ENCODE measurements at places on chromosomes 12 and 14. TPM values are rescaled to one million over a fixed set of nuclear protein-coding genes. Genes with fewer than 3 reads are reported as not detected.
A peak's percentile ranks its signal among the peaks of the same experiment; 100 is the strongest.

DNA sequence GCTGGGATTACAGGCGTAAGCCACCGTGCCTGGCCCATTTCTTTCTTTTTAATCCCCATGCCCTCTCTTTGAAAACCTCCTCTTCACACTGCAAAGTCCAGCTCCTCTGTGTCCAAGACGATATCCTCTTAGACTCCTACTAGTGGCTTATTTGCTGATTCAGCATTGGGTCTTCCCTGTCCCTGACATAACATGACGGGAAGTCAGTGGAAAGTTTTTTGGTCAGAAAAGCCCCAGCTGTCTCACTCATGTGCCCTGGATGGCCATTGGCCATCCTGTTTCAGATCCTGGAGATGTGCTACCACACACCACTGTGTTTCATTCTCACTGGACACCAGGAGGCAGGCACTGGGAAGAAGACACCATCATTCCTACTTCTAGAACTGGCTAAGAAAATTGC lies 102.6 kb upstream of the MED13L start:
- DNase-seq = no peak

GRCh38 chr12:51082561-51083125 lies 753 bp downstream of the CSRNP2 start:
- DNase-seq = peak; percentile 42

Gene TRPV4
- total RNA-seq = 4.1 TPM

DNA sequence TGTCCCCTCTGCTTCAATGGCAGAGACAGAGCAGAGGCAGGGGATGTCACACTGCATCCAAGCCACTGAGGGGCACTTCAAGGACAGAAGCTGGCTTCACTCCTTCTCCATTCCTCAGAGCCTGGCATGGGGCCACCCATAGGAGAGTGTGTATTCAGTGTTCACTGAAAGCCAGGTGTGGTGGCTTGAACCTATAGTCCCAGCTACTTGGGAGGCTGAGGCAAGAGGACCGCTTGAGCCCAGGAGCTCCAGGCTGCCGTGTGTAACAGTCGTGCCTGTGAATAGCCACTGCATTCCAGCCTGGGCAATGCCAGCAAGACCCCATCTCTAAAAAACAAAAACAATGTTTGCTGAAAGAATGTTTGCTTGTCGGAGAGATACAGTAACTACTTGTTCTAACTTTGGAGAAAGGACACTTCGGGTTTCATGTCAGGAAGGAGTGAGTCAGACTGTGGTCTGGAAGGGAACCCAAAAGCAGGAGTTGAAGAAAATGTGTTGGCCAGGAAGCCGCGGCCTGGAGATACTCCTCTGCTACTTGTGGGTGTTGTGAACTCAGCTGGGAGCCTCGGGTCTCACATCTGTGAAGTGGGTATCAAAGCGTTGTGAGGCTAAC lies 43.4 kb downstream of the ELK3 start:
- no peak for DNase-seq

DNA sequence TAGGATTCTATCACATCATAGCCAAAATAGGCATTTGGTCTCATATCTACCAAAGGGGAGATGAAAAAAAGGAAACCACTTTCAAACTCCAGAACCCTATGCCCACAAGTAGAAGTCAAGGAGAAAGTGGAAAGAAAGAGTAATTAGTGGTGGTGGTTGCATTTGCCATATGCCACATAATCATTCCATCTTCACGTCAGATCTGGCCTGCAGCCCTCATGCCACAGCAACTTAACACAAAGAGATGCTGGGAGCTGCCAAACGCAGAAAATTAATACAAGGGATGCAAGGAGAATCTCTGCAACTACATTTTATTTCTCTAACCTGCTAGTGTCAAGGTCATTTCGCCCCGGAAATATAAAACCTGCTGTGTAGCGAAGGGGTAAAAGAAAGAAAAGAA lies 148.6 kb upstream of the FOXN3 start:
- no peak for DNase-seq

DNA sequence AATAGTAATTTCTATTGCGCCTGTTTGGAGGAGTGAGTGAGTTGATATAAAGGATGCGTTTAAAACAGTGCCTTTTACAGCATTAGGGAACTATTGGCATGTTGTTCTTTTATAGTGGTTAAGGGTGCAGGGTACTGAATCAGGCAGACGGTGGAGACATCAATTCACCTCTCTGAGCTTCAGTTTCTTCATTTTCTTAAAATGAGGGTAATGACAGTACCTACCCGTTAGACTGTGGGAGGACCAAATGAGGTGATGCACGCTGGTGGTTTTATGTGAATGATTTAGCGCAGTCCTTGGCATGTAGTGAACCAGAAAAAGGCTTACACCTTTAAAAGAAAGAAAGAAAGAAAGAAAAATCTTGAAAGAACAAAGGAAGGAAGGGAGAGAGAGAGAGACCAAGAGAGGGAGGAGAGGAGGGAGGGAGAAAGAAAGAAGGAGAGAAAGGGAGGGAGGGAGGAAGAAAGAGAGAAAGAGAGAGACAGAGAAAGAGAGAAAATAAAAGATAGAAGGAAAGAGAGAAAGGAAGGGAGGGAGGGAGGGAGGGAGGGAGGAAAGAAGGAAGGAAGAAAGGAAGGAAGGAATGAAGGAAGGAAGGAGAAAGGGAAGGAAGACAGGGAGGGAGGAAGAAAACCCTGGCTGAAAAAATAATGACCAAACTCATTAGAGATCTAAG lies 22.2 kb upstream of the CCND2 start:
- DNase-seq = no peak
